ENCODE measurements at places on chromosomes 16 and 17.

GRCh38 chr16:47574091-47575054 lies 113.2 kb downstream of the PHKB start:
- DNase-seq = peak; percentile 88

DNA sequence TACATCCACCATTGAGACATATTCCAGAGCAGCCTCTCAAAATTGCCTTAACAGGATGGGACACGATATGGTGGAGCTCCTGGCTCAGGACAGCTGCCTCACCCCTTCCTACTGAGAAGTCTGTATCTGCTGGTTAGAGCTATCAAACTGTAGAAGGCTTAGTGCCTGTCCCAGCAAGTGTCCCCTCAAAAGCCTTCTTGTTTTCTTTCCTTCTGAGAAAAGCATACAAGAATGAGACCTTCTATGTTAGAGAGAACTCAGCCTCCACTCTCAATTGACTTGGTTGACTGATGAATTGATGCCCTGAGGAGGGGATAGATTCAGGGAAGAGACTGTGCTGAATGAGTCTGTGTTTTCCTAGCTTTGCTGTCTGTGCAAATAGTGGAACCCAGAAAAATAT lies 2020.9 kb downstream of the TP53TG3F start:
- no peak for DNase-seq

DNA sequence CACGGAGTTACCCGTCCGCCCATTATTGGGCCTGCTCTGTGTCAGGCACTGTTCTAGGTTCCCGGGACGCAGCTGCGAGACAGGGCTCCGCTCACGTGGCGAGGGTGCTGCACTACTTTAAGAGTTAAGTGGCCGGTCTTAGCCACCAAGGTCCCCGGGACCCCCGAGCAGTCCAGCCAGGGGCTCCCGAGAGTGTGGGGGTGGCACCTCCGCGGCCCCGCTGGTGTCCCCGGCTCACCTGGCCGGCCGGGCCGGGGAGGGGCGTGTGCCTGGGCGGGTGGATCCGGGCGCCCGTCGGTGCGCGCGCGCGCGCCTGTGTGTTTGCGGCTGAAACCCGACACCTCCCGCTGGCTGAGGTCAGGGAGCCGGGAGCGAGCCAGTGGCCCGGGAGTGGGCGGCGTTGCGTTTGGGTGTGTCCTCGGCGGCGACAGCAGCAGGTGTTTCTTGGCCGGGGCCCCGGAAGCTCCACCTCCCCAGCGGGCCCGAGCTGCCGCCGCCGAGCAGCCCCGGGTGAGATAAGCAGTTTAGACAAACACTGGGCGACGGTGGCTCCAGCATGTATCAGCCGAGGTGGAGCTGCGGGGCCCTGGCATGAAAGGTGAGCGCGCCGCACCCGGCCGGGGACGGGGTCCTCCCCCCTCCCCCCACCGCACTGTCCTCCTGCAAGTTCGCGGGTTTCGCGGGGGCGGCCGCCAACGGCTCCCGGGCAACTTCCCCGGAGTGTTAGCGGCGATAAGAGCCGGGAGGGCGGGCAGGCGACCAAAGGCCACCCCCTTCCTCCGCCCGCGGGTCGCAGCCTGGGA lies at the start of gene GSE1:
Gene GSE1 (plus strand): TSS at position 522 of the 803 bp plus-strand sequence. CDS start 70 bp downstream, at position 592.
- peak; percentile 85 for DNase-seq

GRCh38 chr17:62572488-62572887 lies 55.0 kb upstream of the MRC2 start:
- no peak for DNase-seq

GRCh38 chr17:2704031-2704889 lies 7.3 kb downstream of the CLUH start:
- no peak for DNase-seq

DNA sequence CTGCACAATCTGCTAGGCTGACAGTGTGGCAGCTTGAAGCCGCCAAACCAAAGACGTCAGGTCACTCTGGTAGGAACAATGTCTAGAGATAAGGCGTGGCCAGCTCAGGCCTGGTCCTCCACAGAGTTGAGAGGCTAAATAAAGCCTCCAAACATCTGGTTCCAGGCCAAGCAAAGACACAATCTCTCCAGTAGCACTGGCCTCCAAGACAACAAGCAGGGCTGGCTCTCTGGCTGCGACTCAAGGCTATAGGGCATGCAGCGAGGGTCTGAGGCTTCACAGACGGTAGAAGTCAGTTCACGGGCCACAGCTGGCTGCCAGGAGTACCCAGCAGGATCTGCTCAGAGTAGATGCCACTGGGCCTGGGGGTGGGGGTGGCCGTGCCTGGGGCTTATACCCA lies 75.6 kb downstream of the ABR start:
- no peak for DNase-seq
